Hematopoietic multipotent progenitor cell treated with erythropoietin and hydrocortisone succinate and interleukin-3 and kit ligand, for 6 days (in vitro differentiated cells): ENCODE measurements at places on chromosomes 5 and 9.

- no peak for DNase-seq
Measured at GRCh38 chr5:142838845-142839244, 68.7 kb downstream of the ARHGAP26 start.

DNA sequence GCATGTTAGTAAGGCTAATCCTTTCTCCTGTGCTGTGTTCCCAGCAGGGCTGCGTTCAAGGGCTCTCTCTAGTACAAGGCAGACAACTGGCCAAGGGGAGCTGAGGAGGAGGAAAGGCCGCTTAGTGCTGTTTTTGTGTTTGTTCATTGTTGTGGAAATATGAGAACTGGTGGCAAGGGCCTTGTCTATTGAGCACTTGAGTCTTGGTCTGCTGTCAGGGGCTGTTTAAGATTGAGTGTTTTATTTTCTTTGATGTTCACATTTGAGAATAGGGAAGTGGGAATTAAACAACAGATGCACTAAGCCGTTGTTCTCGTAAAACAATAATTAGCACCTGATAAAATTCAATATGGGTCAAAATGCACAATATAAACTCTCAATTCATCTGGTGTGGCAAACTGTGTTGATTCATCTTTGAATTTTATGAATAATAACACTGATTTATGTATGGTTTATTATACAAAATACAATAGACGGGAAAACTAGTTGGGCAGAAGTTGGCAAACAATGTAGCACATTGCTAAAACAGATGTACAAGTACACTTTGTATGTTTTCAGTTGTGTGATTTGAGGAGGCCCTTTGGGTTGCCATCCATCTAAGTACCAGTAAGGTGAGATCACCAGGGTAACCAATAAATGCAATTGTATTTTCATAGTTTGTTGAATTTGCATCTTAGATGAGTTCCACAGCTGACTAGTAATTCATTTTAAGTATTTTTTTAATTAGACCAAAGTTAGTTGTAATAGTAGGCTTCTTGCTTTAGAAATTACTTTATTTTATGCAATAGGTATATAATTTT is 97.6 kb upstream of the GRHPR start:
- DNase-seq, result no peak

GRCh38 chr9:87201351-87201751 is 254.0 kb upstream of the GAS1 start:
- no peak for DNase-seq

DNA sequence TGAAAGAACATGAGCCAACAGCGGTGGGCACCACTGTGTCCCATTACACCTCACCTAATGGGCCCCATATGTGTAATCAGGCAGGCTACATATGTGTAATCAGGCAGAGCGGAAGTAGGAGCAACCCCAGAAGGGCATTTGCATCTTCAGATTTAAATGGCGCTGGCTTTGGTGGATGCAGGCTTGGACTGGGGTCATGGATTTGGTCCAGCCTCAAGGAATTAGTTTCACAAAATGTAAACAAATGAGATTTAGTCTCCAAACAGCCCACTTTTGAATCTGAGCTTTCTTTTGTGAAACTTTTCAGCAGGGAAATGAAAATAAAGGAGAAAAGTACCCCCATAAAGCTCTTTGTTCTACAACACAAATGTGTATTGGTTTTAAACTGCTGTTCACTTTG is 161.3 kb downstream of the LPAR1 start:
- no peak for DNase-seq

DNA sequence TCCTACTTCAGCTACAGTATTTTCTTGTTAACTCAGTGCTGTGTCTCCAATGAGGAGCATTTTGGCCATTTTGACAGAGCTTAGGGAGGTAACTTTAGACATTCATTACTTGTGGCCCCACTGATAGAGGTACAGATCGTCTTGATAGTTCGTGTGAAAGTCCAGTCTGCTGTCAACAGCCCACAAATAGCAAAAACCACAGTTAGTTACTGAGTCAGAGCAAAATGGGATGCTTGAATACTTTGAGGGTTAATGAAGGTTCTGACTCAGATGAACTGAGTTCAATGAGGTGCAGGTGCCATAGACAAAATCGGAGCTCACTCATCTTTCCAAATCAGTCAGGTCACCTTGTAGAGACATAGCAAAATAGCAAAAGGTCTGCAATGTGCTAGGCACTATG is 163.1 kb upstream of the TLE4 start:
- no peak for DNase-seq

DNA sequence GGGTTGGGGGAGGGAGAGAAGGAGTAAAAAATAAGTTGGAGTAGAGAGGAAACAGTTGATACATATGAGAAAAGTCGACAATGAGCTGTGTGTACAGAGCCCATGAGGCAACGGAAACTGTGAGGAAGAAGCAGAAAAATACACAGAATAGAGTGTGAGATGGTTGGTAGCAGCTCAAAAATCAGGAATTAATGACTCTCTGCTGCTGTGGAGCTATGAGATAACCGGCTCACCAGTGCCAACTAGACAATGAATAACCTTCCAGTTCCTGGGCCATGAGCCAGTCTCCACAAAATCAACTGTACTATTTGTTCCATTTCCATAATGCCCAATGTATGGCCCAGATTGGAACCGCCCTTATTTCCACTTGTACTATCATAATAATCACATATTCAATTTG is 53.1 kb upstream of the NREP start:
- no peak for DNase-seq

DNA sequence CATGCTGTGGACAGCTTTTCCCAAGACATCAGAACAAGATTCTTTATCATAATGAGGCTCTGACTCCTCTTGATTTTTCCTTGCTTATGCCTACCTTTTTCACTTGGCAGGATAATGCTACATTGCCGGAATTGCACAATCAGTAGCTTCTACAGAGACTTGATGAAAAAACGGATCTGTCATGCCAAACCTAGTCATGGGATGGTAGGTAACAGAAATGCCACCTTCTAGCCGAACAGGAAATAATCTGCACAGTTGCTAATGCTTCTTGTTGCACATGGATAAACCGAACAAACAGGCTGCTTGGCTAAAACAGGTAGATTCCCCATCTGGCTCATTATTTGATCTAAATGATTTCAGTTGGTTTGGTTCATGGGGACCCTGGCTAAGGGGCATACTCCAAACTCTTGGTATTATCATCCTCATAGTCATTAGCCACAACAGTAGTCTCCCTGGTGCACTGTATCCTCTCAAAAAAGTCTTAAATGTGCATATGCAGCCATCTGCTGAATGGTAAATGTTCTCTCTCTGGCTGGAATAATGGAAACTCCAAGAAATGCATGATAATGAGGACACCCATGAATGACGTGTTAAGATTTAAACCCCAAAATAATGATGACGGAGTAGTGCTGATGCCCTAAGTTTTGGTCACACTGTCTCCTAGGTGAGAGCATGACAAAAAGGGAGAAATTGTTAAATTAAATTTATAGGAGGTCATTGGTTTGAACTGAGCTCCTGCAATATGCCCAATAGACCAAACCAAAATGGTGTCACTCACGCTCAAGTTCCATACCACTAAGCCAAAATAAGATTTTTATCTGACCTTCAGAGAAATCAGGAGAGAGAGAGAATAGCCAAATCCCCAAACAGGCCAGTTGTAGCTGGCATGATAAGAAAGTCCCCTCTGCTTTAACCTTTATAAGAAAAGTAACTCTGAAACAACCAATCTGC is 47.0 kb downstream of the RAPGEF1 start:
- DNase-seq, result no peak

DNA sequence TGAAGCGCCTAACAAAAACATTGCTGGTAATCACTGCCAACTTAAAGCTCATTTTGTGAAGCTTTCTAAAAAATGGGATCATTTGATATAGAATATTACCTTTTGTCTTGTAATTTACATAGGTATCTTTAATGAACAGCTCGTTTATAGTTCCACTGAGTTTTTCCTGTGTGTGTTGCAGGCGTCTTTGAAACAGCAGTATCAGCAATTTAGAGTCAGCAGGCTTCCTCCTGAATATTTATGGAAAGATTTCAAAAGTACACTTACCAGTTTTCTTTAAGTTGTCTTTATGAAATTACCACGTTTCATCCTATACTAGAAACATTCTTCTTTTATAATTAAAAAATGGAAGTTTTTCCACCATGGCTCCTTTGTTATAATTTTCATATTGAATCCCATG is 140.3 kb upstream of the GRIN3A start:
- DNase-seq, result no peak

- no peak for DNase-seq
Measured at GRCh38 chr9:105116052-105116868, 128.2 kb upstream of the SLC44A1 start.

- DNase-seq, result no peak
Measured at GRCh38 chr5:111603446-111603827, 91.1 kb upstream of the STARD4 start.

GRCh38 chr9:123119566-123119965 is 86.1 kb downstream of the GPR21 start:
- DNase-seq, result no peak
